ENCODE measurements at places on chromosomes 11 and 22.

DNA sequence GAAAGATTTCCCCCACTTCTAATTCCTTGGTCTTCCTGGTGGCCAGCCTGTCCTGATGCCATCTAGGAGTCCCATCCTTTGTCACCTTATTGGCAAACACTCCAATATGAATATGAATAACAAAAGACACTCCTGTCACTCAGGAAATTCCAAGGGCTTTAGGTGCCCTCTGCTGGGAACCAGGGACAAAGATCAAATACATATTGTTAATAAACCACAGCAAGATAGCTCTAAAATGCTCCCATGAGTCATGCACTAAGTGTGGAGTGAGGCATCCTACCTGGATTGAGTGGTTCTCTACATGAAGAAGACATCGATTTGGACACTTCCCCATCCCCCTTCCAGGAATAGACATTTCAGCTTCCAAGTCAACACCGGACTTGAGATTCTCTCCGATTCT lies 823.6 kb downstream of the TBC1D22A start:
- no peak for DNase-seq

GRCh38 chr11:5280582-5281102 lies 10.9 kb upstream of the HBE1 start:
- DNase-seq: no peak

- no peak for DNase-seq
These were observed 47.5 kb downstream of the HORMAD2 start for GRCh38 chr22:30127749-30128166.

DNA sequence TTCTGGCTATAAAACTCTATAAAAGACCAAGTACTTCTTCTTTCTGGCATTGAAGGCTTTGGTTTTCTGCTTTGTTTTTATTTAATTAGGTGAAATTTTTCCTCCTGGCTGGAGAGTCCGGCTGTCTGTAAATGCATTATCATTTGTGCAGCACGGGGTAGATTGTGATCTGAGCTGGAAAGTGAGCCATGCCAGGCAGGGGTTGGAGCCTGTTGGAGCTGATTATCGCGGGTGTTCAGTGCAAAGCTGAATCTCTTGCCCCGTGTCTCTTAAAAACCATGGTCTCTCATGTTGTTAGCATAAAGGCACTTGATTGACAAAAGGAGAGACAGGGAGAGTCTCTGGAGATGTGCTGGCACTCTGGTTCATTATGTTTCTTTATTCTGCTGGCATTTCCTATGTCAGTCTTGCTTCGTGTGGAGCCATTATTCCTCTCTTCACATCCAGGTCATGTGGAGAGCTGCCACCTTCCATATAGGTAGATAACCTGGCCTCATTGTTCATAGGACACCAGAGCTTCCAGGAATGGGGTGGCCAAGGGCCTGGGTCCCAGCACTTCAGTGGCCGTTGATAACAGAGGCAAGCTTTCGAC lies 75.2 kb downstream of the LDLRAD3 start:
- no peak for DNase-seq

DNA sequence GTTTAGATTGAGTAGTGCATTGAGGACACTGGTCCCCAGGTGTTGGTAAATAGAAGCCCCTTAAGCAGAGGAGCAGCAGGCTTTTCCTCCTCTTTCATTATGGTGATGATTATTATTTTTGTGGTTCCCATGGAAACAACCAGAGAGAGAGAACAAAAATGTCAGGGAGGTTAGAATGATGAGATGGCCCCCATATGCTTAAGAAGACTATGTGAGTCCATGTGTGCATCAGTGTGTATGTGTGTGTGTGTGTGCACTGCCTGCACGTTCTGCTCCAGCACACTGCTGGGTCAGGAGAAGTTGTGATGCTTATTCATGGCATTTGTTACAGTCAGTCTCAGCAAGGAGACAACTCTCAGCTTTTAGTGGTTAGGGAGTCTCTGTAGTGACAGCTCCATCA lies 724.2 kb downstream of the NTM start:
- DNase-seq: no peak

- DNase-seq: no peak
These were observed 150.1 kb upstream of the ARHGAP42 start for GRCh38 chr11:100536979-100537378.

GRCh38 chr11:20887137-20887536 lies 217.8 kb downstream of the NELL1 start:
- DNase-seq: no peak

DNA sequence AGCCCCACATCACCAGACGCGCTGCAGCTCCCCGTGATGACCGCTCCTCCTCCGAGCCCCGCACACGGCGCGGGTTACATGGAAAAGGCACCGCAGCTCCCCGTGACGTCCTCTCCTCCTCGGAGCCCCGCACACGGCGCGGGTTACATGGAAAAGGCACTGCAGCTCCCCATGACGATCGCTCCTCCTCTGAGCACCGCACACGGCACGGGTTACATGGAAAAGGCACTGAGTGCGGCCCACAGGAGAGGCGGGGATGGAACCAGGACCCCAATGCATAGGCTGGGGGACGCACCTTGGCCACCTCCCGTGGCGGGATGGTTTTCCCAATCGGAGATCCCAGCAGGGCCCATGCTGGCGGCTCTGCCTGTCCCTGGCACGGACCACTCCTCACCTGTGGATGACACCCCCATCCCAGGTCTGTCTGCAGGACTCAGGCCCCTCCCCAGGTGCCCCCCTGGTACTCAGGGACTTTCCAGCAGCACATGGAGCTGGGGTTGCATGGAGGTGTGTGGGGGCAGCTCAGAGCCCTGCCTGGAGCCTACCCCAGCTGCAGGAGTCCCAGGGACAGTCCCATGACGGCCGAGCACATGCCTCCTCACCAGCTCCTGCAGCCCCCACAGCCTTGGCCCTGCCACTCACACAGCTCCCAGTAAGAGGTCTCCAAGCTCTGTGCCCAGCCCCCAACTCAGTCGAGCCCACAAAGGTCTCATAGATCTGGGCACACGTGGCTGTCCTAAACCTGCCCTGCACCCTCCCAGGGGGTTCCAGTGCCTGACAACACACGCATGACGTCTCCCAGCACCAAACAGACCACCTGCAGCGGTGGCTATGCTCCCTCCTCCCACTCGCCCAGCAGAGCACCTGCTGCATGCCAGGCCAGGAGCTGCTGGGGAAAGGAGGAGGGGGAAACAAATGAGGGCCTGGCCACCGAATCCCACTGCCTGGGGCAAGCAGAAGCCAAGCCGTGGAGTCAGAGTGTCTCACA lies 166.6 kb downstream of the BRD1 start:
- no peak for DNase-seq

- no peak for DNase-seq
These were observed 27.5 kb downstream of the CADM1 start for GRCh38 chr11:115476463-115477286.

DNA sequence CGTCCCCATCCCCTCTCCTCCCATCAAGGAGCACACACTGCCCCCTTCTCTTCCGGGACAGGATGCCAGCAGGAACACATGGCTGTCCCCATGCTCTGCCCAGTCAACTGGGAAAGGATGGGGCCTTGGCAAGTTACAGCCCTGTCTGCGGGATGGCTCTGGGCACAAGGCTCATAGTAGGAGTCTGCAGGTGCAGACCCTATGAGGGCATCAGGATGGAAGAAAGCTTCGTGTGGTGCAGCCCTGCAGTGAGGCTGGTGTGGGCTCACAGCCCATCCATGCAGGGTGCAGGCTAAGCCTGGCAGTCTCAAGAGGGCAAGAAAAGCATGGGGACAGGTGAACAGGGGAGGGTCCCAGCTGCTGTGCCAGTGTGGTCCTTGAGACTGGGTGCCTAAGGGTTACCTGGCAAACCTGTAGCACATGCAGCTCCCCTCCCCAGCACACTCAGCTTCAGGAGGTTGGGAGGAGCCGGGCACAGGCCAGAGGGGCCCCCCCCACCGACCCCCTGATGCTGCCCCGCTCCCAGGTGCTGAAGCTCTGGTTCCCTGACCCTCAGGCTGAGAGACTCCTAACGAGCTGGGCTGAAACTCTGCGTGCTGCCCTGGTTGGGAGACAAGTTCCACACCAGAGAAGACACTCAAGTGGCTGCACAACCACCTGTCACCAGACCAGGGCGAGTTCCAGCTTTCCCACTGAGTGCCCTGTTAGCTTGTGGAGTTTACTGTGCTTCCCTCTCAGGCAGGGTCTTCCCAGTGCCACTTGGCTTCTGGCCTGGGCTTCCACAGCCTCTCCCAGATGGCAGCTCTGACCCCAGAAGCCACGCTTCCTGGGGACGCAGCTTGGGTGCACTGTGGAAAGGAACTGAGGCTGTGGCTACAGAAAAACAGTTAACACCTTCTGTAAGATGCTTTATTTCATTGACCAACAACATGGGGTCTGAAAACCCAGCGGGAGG lies 3.3 kb upstream of the SCARF2 start:
- no peak for DNase-seq

DNA sequence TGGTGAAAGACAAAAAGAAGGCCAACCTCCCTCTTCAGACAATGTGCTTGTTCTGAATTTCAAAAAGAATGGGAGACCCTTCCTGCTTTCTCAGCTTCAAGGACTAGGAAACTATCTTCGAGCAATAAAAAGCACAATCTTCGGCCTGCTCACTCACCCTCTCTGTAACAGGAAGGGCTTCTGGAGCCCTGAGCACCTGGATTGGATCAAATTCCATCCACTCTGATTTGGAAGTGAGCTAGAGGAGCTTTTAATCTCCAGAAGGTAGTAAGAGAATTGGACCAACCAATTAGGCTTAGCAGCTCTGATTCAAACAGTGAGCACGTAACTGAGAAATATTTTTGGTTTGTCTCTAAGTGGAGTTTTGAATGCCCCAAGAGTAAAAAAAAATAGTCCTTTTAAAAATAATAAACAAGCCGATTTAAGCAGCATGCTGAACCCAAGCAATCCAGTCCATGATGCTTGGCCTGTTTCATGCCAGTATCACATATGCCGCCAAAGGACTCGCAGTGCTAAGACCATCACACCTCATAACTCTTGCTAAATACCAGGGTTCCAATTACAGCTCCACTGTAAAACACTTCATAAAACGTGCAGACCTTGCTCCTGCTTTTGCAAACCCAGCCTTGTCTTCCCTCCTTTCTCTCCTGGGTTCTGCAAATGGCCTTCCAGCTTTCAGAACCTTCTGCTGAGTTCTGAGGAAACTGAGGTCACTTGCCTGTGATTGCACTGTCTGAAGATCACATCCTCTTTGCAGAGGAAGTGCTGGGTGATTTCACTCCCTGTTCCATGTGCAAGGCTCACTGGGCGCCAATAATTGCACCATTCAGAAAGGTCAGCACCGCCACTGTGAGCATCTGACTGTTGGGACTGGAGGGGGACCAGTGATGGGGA lies 74.4 kb downstream of the SLC1A2 start:
- no peak for DNase-seq

DNA sequence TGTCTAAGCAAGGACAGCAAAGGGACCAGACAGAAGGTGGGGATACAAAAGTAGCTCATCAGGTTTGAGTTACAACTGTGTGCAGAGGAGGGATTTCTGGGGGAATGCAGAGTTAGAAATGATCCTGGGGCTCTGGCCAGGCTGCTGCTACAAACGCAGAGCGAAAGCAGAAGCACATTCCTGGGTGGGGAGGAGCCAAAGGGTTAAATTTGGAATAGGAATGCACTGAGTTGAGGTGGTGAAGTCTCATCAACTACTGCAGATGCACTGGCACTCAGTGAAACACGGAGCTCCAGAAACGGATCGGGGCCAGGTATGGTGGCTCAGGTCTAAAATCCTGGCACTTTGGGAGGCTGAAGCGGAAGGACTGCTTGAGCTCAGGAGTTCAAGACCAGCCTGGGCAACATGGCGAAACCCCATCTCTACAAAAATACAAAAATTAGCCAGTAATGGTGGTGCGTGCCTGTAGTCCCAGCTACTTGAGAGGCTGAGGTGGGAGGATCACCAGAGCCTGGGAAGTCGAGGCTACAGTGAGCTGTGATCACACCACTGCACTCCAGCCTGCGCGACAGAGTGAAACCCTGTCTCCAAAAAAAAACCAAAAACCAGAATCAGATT lies 3.2 kb downstream of the CHKA start:
- no peak for DNase-seq

GRCh38 chr11:110425751-110426545 lies 3.8 kb upstream of the FDX1 start:
- DNase-seq: no peak

GRCh38 chr11:5910540-5910939 lies 17.5 kb downstream of the OR52E5 start:
- DNase-seq: no peak

DNA sequence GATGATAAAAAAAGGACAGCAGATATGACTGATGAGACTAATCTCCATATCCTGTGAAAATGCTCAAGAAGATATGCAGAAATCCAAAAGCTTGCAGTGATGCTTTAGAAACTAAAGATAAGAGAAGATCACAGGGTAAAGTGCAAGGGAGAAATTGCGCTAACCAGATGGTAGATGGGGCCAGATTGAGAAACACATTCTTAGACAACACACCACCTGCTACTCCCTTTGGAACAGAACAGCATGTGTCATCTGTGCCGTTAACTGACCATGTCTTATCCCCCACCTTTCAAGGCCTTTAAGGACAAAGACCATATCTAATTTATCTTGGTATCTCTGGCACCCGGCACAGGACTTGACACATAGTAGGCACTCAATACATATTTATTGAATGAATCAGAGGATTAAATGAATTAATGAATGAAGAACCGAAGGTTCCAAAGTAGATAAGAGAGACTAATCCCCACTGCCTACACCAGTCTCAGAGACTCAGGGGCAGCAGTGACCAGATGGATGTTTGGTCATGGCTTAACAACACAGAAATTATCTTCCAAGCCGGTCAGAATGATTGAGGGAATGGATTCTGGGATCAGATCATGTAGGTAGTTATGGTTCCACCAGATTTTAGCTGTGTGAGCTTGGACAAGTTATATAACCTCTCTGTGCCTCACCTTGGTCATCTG lies 12.3 kb upstream of the P2RY2 start:
- DNase-seq: no peak

DNA sequence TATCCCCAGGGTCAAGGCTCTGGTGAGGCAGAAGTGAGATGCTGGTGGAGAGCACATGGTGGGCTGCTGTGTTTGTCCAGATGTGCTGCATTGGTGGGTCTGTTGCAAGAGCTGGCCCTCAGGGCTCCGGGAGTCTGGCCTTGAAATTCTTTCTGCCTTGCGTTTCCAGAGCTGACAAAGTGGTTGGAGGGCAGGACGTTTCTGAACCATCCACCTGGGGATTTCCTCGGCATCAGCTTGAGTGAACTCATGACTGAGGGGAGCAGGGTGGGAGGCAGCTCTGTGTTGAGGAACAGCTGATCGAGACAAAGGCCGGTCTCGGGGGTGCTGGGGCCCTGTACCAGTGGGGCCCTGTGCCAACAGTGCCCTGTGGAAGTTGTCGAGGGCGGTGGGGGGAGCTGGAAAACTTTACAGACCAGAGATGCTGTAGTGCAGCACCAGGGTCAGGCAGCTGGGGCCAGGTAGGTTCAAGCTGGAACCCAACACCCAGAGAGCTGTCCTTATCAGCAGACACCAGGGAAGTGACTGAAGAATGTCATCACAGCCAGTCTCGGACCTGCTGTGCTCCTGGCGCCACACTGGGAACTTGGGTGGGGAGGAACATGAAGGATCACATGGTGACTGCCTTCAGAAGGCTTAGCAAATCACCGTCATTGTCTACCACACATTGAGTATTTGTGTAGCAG lies 4.9 kb downstream of the TSKU start:
- no peak for DNase-seq
